ENCODE measurements at places on chromosomes 5 and 9.

DNA sequence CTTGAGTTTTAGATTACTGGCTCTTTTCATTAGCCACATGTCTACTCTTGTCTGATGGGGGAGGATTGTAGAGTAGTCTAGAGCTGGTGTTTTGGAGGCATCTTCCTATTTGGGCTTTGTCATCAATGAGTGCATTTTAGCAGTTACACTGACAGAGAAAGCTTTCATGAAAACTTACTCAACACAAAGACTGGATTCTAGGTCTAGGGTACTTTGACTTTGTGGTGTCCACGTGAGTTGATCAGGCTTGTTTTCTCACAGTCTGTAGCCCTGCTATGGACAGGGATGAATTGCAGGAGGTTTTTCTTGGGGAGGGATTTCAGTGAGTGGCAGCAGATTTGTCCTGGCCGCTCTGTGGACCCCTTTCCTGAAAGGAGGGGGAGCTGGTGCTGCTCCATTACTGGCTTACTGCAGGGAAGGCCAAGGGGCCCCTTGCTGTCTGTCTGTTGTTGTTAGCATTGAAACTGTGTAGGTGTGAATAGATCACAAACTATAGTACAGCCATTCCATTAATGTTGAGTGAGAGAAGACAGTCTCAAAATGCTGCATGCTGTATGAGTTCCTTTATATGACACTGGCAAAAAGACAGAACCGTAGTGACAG lies 6.6 kb downstream of the TRIO start:
- DNase-seq = no peak

GRCh38 chr5:68749631-68750030 lies 344.2 kb upstream of the SLC30A5 start:
- no peak for DNase-seq

DNA sequence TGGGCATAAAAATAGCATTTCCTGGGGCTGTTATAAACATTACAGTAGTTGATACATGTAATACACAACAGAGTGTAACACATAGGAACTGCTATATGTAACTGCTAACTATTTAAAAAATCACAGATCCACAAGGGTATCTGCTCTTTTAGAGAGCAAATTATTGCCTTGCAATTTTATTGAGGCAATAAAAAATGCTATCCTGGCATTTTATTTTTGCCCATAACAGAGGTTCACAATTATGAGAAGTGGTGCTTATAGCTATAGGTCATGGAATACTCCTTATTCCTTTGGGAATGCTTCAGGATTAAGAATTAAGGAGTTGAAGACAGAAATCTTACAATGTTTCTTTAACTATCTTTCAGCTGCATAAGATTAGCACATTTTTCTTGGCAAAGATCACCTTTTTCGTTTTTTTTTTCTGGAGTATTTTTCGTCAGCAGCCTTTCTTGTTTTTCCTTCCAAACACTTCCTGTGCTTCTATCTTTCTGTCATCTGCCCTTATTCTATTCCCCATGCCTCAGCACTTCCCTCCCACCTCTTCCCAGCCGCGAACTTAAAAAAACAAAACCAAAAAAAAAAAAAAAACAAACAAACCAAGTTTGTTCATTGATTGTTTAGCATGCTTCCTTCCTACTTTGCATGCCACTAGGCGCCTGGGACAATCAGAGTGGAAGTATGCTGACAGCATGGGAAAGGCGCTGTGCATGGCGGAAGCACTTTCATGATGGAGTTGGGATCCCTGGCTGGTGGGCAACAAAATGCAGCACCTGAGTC lies 264.2 kb downstream of the MAST4 start:
- no peak for DNase-seq

DNA sequence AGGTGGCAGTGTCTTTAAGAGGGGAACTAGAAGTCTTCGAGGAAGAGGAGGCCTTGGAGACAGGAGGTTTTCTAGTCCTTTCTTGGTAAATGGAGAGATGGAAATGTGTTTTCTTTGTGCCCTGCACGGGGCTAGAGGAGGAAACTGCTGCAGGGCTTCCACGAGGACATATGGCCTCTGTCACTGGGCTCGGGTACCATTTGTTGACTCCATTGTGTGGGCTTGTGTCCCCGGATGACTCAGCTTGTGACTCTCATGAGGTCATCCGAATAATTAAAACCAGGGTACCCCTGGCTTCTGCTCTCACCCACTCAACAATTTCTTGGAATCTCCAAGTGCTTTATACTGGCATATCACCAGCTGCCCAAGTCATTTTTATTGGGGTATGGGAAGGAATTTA lies 261.7 kb downstream of the KIF4B start:
- DNase-seq = no peak

GRCh38 chr9:87445646-87446045 lies 52.0 kb upstream of the DAPK1 start:
- no peak for DNase-seq

- no peak for DNase-seq
Observed at GRCh38 chr5:72584466-72584865, 77.3 kb upstream of the ZNF366 start.

GRCh38 chr9:129170229-129170628 lies 7.8 kb downstream of the IER5L start:
- DNase-seq = no peak

DNA sequence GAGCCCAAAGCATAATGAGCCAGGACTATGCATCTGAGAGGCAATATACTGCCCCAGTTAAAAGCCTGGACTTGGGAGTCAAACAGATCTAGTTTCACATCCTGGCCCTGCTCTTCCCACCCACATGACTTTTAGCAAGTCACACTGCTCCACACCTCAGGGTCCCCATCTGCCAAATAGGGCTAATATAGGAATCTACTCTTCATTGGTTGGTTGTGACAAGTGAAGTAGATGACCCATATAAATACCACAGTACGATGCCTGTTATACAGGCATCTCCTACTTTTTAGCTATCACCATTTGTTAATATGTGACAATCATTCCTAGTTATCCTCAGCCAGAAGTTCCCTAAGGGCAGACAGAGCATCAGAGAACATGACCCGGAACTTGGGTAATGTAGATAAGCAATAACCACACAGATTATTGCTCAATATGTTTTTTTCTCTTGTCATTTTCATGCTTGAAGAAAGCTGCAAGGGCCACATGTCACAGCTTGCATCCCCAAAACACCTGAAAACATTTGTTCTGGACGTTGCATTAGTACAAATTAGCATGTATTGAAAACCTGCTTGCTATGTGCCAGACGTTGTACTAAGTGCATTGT lies 20.4 kb downstream of the ADAM19 start:
- DNase-seq = no peak

DNA sequence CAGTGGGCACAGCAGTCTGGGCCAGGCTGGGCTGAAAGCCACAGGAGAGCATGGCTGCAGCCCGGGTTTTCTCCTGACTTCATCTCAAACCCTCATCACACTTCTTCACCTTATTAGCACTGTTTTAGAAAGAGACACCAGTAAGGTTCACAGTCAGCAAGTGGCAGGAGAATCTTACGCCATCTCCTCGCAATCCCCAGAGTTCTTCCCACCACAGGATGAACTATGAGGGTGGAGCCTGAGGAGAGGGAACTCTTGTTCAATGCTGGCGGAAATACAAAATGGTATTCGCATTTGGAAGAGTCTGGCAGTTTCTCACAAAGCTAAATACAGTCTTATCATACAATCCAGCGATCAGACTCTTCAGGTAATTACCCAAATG lies 14.7 kb downstream of the BICD2 start:
- DNase-seq = no peak

- DNase-seq = no peak
Observed at GRCh38 chr9:133387680-133388079, 11.5 kb downstream of the STKLD1 start.

GRCh38 chr9:89350988-89351557 lies 32.8 kb downstream of the SECISBP2 start:
- no peak for DNase-seq

DNA sequence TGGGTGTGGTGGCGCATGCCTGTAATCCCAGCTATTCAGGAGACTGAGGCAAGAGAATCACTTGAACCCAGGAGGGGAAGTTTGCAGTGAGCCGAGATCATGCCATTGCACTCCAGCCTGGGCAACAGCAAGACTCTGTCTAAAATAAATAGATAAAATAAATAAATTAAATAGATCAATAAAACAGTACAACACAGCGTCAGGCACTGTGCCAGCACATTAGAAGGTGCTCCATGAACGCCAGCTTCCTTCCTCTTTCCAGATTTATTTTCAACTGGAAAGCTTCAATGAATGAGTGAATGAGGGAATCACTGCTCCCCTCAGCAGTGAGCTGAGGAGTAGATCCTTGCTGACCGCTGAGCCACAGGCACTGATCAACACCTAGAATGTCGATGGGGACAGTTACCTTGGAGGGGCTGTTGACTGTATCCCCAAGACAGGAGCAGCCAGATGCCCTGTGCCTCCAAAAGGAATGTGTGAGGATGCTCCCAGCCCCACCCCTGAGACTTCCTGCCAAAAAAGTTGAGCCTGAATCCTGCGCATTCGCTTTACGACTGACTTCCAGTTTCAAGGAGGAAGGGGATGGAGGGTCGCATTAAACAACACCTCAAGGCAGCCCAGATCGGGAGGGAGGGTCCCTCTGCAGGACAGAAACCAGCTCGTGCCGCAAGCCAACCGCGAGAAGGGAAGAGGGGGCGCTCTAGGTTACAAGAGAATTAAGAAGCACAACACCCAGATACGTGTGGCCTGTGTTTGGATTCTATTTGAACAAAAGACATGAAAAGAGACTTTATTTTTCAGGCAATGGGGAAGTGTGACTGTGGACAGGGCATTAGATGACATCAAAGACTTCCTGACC lies 54.0 kb upstream of the CNOT6 start:
- no peak for DNase-seq

- DNase-seq = no peak
Observed at GRCh38 chr5:88799938-88800535, 82.9 kb downstream of the MEF2C start.

- no peak for DNase-seq
Observed at GRCh38 chr5:174273325-174273724, 227.8 kb downstream of the NSG2 start.

DNA sequence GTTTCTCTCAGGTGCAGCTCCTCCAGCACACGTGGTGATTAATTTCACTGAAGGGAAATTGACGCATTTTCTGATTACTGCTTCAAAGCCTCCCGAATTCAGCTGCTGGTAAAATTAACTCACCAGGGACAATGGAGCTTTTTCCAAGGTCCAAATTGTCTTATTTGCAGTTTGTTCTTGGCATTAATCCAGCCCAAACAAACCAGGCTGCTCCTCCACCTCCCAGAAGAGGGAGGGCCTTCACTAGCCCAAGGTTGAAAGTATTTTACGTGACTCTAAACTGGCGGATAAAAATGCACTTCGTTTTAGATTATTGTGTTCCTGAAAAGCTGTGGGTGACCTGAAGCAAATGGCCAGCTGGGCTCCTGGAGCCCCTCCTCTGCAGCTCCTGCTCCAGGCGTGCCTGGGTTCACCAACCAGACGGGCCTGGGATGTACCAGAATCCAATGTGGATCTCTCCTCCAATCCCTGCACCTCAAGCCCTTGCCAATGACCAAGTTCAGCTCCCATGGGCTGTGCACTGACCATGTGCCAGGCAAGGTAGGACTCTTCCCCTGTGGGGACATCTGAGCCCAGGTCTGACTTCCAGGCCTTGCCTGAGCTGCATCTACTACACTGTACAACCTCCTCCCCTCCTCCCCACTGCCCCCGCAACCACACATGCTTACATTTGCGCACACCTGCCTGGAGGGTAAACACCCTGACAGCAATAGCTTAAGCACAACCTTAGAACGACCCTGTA lies 193.4 kb downstream of the CDK5RAP2 start:
- no peak for DNase-seq

- no peak for DNase-seq
Observed at GRCh38 chr5:82296929-82297328, 18.8 kb upstream of the RPS23 start.

GRCh38 chr5:142544946-142545649 lies 140.8 kb downstream of the FGF1 start:
- no peak for DNase-seq

- DNase-seq = no peak
Observed at GRCh38 chr5:141003031-141003430, 36.8 kb downstream of the PCDHAC2 start.

DNA sequence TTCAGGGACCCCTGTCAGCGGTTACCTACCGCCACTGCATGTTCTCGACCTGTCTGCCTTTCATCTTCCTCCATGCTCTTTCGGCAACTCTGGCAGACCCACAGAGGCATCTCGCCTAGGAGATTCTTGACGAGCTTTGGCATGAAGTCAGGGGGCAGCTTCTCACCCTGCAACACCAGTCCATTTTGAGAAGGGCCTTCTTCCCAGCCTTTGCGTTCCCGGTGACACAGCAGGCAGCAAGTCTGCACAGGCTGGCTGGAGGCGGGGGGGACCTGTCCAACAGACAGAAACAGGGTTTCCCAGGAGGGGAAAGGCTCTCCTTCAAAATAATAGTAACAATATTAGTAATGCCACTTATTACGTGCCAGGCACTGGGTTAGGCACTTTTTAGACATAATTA lies 15.5 kb downstream of the FAM193B start:
- no peak for DNase-seq

DNA sequence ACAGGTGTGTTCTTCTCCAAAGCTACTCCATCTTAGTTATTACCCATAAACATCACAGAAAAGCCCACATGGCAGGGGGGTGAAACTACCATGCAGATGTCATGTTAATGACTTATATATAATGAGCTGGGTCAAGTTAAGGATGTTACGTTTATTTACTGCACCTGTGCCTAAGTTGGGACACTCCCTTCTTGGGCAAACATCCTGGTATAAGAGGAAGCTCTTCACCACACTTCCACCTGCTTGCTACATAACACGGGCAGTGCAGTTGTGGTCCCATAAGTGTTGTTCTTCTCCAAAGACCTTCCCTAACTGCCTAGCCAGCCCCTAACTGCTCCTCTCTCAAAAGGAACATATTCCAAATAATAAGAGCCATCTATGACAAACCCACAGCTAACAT lies 9.3 kb upstream of the ZCCHC9 start:
- no peak for DNase-seq

DNA sequence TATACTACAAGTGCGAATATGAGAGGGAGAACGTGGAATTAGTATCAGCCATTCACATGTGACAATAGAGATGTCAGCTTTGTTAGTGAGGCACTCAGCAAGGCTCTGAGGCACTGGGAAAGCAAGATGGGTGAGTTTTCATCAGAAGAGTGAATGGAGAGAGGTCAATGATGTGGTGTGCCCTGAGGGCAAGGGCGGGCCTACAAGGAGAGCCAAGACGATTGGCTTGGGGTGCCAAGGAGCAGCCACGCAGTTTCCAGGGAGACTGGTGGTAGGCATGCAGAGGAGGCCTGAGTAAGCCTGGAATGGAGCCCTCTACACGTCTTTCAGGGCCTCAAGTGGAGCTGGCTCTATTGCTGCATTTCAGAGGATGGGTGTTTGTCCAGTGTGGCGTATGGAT lies 24.7 kb downstream of the BTF3 start:
- no peak for DNase-seq

- DNase-seq = no peak
Observed at GRCh38 chr9:125634040-125634717, 72.8 kb downstream of the MAPKAP1 start.

GRCh38 chr9:98383758-98384157 lies 128.3 kb upstream of the TBC1D2 start:
- peak; percentile 7 for DNase-seq
